NCI-H510A (cell line): ENCODE measurements at places on chromosomes 13 and 19.

DNA sequence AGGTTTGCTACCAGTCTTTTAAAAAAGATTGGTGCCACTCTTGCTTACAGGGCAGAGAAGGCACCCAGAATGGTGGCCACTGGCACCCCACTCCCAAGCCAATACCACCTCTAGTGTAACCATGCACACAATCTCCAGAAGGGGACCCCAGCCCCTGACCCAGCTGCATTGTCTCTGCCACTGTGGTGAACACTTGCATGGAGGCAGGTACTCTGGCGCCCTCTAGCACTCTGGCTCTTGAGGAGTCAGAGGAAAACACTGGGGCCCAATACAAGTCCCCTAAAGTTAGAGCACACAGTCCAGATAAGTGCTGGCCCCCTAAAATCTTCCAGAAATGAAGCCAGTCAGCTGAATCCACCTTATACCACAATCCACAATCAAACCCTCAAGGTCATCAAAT lies 6.0 kb downstream of the ERVV-1 start:
- DNase-seq, result no peak

DNA sequence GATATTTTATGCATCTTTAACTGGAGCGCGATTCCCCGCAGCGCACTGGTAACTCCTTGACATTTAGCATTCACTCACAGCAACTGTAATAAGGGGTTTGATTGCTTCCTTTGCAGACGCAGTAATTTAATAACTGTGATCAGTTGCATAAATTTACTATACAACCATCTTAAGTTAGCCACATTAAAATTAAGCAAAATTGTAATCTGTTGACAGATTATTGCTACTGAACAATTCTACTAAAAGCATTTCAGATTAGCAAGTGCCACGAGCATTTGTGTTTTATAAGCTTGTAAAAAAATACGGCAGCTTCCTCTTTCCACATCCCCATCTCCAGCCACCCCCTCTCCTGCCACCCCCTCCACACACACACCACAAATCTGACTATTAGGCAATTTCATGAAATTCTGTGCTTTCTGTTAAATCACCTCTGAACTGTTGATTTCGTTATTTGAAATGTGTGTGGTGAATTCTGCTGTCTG lies 44.4 kb downstream of the TSHZ3 start:
- DNase-seq, result no peak

DNA sequence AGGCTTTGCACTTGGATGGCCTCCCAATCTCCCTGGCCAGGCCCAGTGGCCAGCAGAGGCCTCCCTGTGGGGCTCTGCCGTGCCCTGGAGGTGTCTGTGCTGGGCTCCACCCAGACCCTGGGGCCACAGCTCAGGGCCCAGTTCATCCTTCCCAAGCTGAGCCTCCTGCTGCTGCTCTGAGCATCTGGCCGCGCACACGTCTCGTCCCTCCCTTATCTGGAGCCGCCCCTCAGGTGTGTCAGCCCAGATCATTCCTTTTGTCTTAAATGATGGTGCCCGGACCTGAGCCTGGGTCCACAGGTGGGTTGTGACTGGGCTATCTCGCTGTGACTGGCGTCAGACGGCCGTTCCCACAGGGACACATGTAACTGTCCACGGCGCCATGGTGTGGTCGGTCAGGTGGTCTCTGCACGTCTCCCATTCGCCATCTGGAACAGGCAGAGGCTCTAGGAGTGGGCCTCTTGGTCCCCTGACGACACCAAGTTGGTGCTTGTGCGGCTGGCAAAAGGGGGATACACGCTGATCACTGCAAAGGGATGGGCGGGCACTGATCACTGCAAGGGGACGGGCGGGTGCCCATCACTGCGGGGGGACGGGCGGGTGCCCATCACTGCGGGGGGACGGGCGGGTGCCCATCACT lies 14.3 kb upstream of the ZNF554 start:
- DNase-seq, result no peak

- DNase-seq, result no peak
Measured at GRCh38 chr13:97319113-97319720, 97.1 kb downstream of the MBNL2 start.

DNA sequence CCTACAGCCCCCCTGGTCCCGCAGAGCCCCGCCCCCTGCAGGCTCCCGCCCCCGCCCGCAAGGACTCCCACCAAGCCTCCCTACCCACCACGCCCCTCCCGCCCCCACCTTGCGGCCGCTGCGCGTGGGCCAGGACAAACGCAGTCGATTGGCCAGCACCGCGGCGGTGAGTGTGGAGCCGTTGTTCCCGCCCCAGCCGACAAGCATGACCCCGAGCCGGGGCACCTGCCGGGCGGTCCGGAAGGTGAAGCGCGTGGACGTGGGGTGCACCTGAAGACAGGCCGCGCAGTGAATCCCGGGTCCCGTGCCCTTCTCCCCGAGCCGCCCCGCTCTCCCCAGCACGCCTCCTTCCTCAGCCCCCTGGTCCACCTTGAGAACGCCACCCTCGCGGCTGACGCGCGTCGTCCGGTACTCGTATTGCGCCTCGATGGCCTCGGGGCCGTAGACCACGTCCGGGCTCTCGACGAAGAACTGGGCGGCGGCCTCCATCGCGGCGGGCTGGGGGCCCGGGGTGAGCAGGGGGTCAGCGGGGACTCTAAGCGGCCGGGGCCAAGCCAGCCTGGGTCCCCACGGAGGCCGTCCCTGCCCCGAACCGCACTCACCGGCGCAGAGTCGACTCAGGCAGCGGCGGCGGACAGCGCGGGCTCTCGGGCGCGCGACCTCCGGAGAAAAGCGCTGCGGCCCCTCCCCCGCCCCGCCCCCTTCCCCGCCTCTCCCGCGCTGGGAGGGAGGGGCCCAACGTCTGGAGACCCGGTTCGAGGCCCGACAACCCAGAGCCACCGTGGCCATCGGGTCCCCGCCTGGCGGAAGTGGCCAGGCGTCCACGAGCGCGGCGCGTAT lies at the start of gene ISYNA1:
Gene ISYNA1, minus strand, starts transcription at position 643 of the 840 bp plus-strand sequence. Its CDS starts 154 bp downstream, at position 489.
- no peak for DNase-seq

GRCh38 chr13:47499358-47500150 lies 501.5 kb downstream of the SUCLA2 start:
- no peak for DNase-seq

- no peak for DNase-seq
Measured at GRCh38 chr13:58852076-58852475, 1220.5 kb downstream of the PCDH17 start.

- no peak for DNase-seq
Measured at GRCh38 chr13:71935166-71935840, 68.3 kb upstream of the DACH1 start.

GRCh38 chr19:50909240-50910070 lies 1.7 kb downstream of the KLK4 start:
- DNase-seq, result no peak

- DNase-seq, result no peak
Measured at GRCh38 chr13:102286326-102286725, 115.5 kb downstream of the FGF14 start.

DNA sequence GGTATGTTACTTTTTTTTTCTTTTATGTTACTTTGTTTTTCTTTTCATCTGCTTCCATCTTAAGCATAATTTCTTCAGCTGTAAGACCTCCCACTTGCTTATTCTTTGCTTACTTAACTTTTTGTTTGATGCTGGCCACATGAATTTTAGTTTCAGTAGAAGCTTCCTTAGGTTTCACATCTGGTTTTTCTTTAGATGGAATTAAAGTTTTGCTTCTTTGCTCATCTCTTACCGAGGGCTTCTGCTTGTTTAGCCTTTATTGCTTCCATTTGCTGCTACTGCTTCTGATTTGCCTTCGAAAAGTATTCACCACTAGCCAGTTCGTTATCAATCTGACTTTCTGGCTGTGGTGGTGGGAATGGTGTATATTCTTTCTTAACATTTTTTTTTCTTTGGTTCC lies 90.9 kb downstream of the GJA3 start:
- DNase-seq, result no peak

- DNase-seq, result peak; percentile 24
Measured at GRCh38 chr13:20901668-20902437, 693 bp downstream of the XPO4 start.

DNA sequence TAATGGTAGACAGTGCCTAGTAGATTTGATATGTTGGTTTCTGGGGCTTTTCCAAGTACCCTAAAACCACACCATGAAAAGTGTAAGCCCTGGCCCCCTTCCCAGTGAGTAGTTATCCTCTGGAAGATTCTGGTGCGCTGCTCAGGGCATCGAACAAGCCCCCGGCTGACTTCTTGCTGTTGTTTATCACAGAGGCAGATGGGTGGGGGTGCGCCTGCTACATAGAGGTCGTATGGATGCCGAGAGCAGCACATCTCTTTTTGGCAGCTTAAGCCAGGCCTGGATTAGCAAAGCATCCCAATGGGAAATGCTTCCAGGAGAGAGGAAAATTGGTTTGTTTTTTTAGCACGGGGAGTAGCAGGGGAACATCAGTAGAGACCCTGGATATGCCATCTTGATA lies 26.3 kb upstream of the SPATA13 start:
- DNase-seq, result no peak

- DNase-seq, result no peak
Measured at GRCh38 chr13:72390909-72391308, 336.5 kb downstream of the MZT1 start.

- no peak for DNase-seq
Measured at GRCh38 chr19:15439078-15439799, 10.5 kb downstream of the WIZ start.

- no peak for DNase-seq
Measured at GRCh38 chr19:29285878-29286277, 72.9 kb upstream of the UQCRFS1 start.

DNA sequence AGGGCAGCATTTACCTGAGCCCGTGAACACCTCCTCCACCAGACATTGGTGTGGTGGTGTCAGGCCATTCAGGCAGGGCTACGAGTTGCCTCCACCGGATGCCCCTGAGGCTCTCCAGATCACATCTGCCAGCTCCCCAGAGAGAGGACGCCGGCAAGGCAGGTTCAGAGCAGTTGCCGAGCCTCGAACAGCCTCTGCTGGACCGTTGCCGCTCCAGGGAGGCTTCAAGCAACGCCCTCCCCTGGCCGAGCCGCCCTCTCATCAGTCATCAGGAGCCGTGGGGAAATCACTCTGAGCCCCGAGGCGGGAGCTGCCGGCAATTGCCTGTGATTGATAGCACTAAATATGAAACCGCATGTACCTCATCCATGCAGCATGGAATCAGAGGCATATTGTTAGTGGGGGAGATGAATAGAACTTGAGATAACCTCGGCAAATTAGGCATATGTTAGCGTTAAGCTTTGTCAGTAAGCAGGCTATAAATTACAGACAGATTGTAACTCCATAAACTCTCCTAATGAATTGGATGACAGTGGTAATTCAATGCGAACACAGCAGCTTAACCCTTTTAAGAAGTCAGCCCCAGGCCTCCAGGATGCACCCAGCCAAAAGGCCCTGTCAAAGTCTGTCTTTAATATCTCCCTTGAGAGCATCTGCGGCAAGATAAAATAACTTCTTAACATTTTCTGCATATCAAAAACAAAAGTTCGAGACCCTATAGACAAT lies 29.8 kb upstream of the SPACA7 start:
- DNase-seq, result peak; percentile 59
